H54 (cell line): ENCODE measurements at places on chromosomes 5 and 9.

DNA sequence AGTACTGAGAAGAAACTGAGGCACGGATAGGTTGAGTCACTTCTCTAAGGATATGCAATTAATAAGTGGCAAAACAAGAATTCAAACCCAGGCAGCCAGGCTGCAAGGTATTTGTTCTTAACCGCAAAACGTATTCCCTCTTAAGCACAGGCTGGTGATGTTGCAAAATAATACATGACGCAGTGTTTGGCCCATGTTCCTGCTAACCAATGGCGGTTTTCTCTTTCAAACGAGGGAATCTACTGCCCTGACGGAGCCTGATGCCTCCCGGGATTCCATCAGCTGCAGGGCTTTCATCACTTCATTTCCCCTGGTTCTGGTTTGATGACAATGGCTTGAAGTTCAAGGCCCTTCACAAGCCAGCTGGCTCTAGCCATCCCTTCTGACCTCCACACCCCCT is 154.8 kb downstream of the SLIT3 start:
- no peak for DNase-seq

DNA sequence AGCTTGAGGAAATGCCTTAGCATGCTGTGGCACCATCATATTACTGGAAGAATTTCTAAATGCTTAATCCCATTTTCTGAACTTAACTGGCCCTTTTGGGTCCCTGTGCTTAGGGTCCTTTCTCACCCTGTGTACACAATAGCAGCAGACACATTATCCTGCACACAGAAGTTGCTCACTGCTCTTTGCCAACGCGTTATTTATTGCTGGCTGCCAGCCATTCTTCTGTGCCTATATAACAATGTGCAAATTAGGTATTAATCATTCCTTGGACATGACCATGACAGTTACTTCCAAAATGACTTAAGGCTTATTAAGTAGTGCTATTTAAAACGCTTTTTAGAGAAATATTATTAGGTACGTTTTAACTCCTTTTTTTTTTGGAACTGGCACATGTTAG is 134.7 kb downstream of the FBN2 start:
- no peak for DNase-seq

GRCh38 chr5:119382169-119382568 is 26.4 kb downstream of the TNFAIP8 start:
- no peak for DNase-seq

- no peak for DNase-seq
Measured at GRCh38 chr5:136127560-136127959, 5.1 kb upstream of the SMAD5 start.

DNA sequence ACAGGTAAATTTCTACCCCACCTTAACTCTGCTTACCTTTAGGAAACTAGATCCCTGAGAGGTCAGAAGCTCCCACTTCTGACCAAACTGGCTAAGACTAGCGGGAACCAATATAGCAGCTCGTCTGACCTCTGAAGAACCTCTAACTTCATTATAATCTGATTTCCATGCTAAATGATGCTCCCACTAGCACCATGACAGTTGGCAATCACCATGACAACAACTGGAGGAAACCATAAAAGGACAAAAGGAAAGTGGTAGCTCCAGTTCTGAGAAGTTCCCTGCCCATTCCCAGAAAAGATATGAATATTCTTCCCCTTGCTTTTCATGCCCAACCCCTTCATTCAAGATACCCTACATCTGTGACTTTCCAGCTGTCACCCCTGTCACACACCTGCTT is 483.3 kb downstream of the CTNND2 start:
- DNase-seq = no peak

DNA sequence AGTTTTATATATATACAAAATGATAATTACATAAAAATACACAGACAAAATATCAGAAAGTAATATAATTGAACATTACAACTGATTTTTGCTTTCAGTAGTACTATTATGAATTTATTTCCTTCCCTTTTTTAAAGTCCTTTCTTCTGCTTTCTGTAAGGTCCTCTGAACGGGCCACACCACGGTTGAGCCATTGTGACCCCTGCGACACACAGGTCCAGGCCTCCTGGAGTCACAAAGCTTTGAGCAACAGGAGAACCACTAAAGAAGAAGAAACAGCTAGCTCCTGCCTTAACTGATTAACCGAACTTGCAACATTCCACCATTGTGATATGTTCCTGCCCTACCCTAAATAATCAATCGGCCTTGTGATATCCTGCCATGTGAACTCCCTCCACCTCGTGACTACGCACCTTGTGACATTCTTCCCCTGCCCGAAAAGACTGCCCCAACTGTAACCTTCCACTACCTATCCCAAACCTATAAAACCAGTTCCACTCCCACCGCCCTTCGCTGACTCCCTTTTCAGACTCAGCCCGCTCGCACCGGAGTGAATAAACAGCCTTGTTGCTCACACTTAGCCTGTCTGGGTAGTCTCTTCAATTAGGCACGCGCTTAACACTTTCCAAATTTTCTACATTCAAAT is 375.0 kb upstream of the RFX3 start:
- no peak for DNase-seq

DNA sequence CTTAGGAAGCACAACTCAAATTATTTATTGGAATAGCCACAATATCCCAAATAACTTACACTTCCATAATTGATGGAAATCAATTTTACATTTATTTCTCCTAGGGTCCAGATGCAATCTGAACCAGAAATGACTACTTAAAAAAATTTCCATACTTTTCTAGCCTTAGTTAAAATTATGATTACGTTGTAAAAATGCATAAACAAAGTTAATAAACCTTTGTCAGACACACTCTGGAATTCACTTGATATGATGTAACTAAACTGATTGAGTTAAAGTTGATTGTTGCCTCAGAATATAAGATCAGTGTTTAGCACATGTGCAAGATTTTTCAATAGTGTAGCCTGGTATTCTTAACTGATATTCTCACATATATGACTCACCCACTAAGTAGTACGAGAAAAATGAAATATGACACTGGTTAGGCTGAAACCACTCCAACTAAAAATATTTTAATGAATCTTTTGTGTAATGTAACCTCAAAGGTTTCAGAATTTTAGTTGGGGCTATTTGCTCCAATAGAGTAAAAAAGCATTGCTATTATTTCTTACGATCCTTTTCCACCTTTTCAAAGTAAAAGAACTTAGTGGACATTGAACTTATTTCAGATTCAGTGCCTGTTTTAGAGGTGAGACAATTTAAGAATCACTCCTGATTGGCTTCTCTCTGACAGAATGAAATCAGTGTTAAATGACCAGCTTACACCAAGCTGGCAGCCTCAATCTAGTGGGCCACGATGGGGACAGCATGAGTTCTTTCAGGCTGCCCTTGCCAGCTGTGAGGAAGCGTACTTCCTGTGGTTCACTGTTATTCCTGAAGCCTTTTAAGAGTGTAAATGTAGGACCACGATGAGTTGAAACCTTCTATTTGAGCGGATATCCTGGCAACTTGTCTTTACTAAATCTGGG is 277.2 kb upstream of the CDH9 start:
- DNase-seq = peak; percentile 12

DNA sequence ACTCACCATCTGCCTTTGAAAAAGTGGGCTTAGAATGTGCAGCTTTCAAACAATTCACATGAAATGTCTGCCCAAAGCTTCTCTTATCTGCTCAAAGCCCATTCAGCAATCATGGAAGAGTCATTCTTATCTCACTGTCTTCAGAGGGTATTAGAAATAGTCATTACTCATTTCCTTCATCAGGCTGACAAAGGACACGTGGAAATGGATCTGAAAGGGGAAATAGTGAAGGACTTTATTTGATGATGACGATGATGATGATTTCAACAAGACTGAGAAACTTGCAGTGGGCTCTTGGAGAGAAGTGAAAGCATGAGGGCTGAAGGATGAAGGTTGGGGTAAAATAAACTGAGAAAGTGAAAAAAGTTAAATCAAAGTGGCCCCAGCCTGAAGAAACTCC is 194.3 kb downstream of the SMARCA2 start:
- DNase-seq = no peak

- DNase-seq = no peak
Measured at GRCh38 chr5:72188166-72188565, 80.9 kb downstream of the MAP1B start.

GRCh38 chr5:168801567-168801966 is 222.4 kb upstream of the PANK3 start:
- no peak for DNase-seq

GRCh38 chr5:95984287-95984938 is 22.8 kb upstream of the ELL2 start:
- DNase-seq = no peak

DNA sequence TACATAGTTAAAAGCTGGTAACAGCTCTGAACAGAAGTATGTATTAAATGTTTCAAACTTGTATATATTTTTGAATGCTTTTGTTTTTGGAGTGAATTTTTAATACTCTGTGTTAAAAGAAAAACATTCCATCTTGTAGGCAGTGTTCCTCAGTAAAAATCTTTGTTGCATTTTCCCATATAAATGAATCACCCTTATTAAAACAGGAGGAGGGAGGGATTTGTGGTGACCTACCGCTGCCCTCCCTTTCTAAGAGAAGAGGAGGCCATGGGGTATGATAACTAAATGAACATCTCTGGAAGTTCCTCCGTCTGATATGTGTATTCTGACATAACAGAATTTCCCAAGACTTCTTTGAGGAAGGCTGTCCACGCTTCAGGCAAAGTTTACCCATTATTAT is 53.4 kb downstream of the INIP start:
- no peak for DNase-seq

- no peak for DNase-seq
Measured at GRCh38 chr9:90680534-90680933, 37.9 kb upstream of the DIRAS2 start.

- no peak for DNase-seq
Measured at GRCh38 chr5:140220032-140220697, 45.2 kb downstream of the CYSTM1 start.

GRCh38 chr5:16754086-16754485 is 137.3 kb upstream of the RETREG1 start:
- DNase-seq = no peak

- no peak for DNase-seq
Measured at GRCh38 chr5:157556615-157557418, 18.8 kb downstream of the ADAM19 start.

- no peak for DNase-seq
Measured at GRCh38 chr5:59579101-59579823, 314.3 kb downstream of the PDE4D start.

DNA sequence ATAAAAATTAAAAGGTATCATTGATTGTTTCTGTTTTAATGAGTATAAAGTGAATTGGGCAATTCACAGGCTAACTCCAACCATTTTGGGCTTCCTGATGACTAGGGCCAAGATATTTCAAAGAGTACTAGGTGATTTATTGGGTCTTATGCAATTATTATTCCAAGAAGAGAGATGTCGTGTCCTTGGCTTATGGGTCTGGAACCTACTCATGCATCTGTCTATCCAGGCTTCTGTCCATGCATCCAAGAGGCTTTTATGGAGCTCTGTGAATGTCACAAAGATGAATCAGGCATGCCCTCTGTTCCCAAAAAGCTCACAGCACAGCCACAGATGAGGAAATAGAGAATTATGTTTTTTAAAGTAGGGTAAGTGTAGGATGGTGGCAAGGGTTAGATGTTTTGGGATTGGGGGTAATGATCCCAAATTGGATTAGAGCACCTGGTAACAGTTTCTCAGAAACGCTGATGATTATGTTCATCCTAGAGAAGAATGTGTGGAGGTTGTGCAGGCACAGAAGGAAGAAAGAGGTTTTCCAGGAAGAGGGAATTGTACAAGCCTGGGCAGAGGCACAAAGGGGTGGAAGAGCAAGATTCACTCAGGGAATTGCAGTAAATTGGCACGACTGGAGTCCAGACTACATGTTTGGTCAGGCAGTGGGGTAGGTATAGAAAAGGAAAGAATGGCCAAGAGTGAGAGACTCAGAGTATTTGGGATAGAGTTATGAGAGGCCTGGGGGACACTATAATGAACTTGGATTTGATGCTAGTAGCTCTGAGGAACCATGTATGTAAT is 83.0 kb upstream of the TNC start:
- DNase-seq = no peak

DNA sequence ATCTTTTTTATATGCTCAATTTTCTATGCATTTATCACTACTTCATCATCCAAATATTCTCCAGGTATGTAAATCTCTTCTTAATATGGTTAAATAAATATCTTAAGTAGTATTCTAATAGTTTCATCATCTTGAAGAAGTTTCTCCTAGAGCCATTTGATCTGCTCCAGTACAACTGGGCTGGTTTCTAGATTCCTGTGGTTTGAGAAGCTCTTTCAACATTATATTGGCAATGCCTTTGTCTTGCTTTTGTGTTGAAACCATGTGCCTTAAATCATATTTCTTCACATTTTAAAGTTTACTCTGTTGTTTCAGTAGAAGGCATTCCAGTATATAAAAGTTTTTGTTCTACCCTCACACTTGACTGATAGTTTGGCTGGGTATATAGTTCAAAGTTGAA is 27.6 kb downstream of the MBLAC2 start:
- no peak for DNase-seq

DNA sequence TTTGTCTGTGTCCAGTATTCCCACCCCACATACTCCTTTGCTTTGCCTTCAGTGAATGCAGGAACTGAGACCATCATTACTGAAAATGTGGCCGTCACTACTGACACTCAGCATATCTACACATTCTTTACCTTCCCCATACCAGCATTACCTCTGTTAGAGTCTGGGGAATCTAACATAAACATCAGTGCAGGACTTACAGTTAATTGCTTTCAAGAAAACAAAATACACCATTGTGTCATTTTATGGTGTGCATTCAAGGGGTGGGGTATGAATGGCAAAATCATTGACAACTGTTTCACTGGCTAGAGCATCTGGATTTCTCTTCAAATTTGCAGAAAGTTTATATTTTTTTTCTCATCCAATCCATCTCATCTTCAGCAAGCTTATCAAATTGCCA is 731.4 kb upstream of the RIOK2 start:
- no peak for DNase-seq

DNA sequence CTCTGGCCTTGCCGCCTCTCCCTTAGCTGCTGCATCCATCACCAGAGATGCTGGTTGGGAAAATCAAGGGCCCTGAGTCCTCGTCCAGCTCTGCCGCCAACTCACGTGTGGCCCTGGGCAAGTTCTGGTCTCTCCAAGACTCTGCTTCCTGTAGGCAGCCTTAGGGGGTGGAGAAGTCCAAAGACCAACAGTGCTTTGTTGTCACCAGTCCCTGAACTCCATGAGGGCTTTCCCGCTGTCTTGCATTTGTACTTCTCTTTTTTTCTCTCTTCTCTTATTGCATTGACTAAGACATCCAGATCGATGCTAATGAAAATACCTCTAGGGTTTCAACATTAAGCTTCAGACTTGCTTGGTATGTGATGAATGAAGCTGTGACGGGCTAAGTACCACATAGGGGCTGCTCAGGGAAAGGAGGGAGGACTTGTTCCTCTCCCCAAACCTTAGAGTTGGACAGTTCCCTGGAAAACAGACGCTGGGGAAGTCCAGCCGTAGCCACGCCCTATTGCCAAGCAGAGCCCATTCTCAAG is 63.7 kb upstream of the STXBP1 start:
- no peak for DNase-seq

- DNase-seq = peak; percentile 45
Measured at GRCh38 chr5:176388003-176388443, 375 bp downstream of the NOP16 start.

- DNase-seq = no peak
Measured at GRCh38 chr5:980966-981365, 27.6 kb upstream of the NKD2 start.
